Stimulated activated CD4-positive, alpha-beta T cell treated with anti-CD3 and anti-CD28 coated beads, Interleukin-1b, Interleukin-23, amount 100 ng/mL, for 24 hours (primary cell): ENCODE measurements at places on chromosomes 7 and 10.

DNA sequence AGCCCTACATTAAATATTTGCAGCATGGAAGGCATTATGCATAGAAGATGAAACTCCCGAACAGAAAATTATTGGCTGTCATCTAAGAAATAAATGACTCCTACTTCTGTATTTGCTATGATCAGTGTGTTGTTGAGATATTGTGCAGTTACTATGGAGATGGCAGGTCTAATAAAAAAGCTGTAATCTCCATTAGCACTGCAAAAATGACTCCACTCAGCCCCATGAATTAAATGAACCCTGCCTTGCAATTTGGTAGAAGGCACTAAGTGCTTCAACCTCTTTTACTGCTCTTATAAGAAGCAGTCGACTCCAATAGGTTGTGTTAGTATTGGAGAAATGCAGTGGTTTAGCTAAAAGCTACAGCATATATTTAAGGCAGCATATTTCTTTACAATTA lies 290.0 kb upstream of the PHYHIPL start:
- DNase-seq, result no peak

DNA sequence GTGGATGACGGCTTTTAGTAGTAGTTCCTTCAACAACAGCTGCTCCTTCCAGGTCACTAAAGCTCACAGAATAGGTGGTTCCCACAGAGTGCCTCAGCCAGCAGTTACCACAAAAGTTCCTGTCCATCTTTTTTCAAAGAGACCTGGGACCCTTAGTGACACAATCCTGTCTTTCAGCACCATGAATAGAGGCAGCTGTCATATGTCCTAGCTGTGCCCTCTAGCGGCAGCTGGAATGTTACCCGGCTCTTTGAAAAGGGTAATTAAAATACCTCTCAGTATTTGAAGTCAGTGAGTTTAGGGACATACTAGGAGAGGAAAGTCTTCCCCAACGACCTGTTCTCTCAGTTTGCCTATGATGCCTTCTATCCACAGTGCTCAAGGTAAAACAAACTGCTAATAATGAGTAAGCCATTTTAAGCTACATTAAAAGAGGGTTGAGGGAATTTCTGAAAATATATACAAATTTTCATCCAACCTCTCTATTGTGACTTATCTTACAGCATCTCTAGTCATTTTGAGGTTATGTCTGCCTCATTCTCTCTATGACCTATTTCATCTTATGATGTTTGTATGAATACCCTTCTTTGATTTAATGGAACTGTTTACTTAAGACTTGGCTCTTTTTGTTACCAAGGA lies 290.8 kb downstream of the NXPH1 start:
- DNase-seq, result no peak

DNA sequence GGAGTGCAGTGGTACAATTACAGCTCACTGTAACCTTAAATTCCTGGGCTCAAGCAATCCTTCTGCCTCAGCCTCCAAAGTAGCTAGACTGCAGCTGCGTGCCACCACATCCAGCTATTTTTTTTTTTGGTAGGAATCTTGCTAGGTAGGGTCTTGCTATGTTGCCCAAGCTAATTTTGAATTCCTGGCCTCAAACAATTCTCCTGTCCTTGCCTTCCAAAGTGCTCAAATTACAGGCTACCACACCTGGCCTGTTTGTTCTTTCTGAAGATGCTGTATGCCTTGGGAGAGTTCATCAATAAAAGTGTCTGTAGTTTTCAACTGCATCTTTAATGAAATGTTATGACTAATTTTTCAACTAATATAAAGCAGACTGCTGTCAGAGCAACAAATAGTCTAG lies 452 bp downstream of the SAMD9 start:
- no peak for DNase-seq

DNA sequence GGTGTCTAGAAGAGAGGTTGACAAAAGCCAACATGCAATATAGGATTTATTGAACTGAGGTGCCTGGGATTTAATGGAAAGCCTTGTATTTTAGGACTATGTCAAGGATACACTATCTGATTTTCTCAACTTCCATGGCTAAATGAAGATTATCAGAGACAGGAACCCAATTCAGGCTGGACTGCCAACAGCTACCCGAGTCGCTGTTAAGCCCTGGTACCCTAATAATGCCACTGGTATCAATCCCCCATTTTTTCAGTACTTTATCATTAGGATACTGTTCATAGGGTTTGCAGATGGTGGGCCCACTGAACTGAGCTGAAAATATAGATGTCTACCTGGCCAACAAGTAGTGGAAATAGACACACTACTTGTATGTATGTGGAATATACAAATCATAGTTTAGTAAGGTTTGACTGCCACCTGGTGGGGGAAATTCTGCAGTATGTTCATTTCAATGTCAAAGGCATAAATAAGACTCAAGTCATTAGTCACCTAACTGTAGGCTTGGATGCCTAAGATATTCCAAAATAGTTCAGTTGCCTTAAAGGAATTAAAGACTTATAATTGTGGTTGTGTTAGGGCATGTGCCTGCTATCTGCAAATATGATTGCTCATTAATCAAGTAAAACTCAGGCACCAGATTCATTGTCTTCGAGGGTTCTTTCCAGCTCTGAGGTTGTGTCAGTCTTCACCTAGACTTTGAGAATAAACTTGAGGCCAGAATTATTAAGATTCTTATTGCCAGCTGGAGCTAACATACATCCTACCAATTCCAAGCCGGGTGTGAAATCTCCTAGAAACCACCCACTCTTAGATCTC lies 34.1 kb upstream of the NOBOX start:
- peak; percentile 1 for DNase-seq

DNA sequence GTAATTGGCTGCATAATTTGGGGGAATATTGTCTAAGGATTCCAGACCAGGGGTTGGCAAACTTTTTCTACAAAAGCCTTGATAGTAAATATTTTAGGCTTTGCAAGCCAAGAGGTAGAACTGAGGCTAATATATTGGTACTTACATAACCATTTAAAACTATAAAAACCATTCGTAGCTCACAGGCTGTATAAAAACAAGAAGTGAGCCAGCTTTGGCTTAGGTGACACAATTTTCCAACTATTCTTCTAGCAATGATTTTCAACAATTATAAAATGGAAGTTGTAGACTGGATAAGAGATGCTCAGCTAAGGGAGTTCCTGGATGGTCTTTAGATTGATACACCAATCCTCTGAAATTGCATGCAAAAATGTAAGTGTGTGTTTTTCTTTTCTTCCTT lies 1.4 kb downstream of the GPR141 start:
- no peak for DNase-seq

DNA sequence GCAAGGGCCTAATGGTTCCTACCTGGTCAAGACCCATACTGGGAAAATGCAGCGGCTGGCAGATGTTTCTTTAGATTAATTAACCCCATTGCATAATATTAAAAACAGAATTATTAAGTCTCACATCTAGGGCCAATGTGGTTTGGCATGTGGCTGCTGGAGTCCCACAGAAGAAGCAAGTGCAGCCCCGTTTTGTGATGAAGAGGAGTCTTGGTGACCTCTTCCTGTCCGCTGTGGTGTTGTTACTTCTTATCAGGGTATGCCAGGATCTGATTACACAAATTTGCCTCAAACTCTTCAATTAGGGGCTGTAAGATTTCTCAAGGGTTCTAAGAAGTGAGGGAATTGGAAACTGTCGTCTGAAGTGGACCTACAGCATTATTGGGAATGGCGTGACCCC lies 240.3 kb downstream of the SEC23IP start:
- DNase-seq, result no peak

DNA sequence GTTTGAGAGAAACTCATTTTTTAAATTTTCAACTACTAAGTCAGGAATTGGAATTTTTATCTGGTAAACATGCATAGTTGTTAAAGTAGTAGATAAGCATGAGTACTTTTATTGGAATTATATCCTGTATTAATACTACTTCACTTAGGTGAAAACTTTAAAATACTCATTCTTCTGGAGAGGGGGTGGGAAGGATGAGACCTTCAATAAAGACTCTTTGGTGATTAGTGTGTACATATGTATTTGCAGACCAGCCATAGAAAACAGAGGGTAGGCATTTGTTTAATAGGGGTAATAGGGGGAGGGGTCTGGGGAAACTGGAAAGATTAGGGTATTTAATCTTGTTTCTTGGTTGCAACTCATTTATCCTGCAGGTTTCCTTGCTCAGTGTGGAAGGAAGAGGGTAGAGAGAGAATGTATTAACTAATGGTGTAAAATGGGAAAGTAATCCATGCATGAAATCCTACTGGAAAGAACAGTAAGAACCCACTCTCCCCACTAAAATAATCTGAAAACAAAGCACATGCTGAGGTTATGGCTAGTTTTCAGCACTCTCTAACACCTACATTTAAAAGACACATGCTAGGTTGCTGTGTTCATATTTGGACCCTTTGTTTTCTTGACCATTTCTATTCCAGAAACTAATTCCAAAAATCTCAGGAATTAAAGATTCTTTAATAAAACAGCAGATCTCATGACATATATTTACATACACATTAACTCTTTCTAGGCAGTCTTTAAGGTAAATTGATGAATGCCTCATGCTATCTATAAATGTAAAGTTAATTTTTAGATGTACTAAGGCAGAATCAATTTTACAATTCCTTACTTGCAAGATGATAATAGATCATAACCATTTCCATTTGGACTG lies 6.2 kb upstream of the IGF2BP3 start:
- DNase-seq, result no peak

DNA sequence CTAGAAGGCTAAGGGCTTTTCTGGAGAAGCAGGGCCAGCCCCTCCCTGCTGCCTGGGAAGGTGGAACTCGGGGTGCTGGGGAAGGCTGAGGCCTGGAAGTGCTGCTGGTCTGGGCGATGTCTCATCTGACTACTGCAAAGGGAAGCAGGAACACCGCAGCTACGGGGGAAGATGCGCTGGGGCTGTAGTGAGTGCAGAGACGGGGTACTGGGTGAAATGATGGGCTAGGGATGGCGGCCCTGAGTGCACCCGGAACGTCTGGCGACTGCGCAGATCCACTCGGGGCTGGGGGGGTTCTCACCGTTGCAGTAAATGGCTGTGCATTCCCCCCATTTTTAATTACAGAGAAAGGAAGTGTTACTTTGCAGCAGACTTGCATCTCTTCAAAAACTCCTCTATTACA lies 195.4 kb upstream of the ADARB2 start:
- DNase-seq, result no peak
